Amniotic epithelial cell (primary cell): ENCODE measurements at places on chromosomes 11 and 22.

- DNase-seq, result no peak
Observed at GRCh38 chr11:71551711-71552110, 3.5 kb downstream of the KRTAP5-9 start.

- no peak for DNase-seq
Observed at GRCh38 chr22:30014244-30014643, 66.0 kb upstream of the HORMAD2 start.

- no peak for DNase-seq
Observed at GRCh38 chr11:69732910-69733309, 29.1 kb upstream of the FGF19 start.

GRCh38 chr11:93784935-93785360 lies 866 bp downstream of the MED17 start:
- DNase-seq, result peak; percentile 11

DNA sequence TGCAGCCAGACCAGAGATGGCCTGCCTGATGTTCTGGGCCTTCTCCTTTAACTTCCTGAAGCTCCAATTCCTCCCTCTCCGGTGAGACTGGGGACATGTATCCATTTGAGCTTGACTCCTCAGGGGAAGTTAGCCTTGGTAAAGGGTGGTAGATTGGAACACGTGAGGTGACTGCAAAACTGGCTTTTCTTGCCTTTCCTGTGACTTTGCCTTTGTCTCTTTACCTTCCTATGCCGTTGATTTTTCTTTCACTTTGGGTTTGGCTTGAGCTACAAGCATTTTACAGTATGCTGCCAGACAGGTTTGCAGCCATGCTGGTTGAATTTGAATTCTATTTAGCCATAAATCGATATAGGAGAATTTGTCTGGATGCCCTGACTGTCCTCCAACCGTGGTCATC lies 16.8 kb upstream of the GLYATL1 start:
- DNase-seq, result no peak

- DNase-seq, result no peak
Observed at GRCh38 chr22:42324990-42325710, 54.7 kb upstream of the TCF20 start.

GRCh38 chr22:50585781-50586180 lies 3.1 kb upstream of the CHKB start:
- DNase-seq, result no peak

GRCh38 chr22:44529827-44530523 lies 31.9 kb upstream of the RTL6 start:
- DNase-seq, result peak; percentile 19

DNA sequence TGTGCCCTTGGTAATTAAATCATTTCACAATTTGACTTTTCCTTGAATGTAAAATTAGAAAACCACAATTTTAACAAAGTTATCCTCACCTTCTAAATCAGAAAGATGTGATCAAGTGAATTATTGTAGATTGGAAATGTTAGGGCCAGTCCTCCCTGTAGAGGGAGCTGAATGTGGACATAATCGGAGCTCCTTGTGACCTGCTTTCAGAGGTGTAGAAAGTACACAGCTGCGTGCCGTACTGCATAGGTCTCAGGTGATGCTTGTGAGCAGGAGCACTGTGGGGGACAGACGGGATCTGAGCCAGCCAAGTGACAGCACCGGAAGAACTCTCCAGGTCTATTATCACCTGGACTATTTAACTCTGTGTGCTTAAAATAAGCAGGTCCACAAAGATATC lies 338.0 kb downstream of the AASDHPPT start:
- DNase-seq, result no peak
